ENCODE measurements at places on chromosomes 12 and 14.

DNA sequence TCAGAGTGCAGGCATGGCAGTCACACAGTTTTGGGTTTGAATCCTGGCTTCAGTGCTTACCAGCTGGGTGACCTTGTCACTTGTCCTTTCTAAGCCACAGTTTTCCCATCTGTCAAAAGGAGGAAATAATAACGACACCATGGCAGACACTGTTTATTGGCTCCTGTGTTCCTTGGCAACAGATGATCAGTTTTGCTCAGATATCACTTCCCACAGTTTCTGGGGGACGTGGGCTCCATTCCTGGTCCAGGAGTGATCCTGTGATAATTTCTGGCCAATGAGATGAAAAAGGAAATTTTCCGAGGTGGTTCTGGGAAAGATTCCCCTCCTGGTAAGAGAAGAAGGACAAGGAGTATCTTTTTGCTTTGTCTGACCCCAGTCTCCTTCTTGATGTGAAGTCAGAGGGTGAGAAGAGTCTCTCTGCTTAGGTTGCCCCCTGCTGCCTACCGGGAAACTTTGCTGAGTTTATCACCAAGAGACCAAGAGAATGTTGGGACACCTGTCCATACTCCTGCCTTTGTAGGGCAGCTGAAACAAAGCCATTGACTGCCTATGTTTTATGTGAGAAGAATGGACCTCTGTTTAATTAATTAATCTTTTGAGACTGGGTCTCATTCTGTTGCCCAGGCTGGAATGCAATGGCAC, 178.9 kb upstream of the NRXN3 start:
- DNase-seq, result no peak

- no peak for DNase-seq
Measured at GRCh38 chr14:31935391-31935790, 141.7 kb upstream of the ARHGAP5 start.

DNA sequence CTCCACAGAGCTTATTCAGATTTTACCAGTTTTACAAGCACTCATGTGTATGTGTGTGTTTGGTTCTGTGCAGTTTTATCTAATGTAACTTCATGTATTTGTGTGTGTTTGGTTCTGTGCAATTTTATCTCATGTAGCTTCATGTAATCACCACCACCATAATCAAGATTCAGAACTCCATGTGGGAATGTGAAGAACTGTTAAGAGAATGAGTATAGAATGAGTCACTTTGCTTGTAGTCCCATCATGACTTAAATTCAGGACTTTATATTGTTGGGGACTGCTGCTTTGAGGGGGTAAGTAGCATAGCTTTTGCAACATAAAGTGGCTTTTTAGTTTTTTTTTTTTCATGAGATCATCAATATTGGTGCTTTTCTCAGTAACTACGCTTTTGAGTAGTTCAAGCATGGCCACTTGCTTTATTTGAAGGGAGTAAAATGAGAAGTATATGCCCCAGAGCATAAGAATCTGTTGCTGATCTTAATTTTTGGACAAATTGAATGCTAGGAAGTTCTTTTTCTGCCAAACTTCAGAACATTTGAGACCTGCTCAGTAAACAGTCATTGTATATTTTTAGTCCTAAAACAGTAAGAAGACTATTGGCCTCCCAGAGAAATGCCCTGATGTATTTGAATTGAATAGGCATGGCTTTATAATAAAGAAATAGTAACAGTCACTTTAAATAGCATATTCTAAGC, 28.8 kb downstream of the PROX2 start:
- no peak for DNase-seq

- DNase-seq, result no peak
Measured at GRCh38 chr14:105348169-105348944, 33.8 kb downstream of the PACS2 start.

- DNase-seq, result peak; percentile 64
Measured at GRCh38 chr12:52884526-52885293, 20.2 kb downstream of the KRT8 start.

DNA sequence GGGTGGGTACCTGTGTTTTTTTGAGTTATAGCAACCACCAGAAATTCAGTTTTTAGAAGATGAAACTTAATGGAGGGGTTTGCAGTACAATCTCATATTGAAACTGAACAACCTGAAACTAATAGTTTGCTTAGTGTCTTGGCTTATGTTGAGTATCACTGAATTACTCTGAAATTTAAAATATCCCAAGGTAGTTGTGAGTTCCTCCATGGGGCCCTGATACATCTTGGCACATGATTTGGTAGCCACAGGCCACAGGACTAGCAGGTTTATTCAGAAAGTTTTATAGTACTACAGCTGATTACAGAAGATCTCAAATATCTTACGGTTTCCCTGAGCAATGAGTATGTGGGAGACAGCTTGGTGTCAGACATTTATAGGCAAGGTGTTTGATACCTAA, 10.4 kb downstream of the PTGES3 start:
- DNase-seq, result no peak

DNA sequence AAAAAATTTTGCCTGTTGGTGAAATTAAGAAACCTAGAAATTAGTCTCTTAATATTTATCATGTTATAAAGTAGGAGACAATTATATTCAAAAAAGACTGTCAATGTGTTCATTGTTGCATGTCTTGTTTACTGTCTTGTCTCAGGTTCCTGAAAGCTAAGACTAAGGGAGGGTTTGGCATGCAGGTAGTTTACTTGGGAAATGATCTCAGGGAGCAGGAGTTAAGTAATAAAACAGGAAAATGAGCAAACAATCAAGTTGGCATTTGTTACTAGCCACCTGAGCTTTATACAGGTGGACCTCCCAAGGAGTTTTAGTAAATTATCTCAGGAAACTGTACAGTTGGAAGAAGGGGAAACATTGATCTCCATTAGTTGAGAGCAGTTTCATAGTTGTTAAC, 188.0 kb upstream of the MDGA2 start:
- no peak for DNase-seq

DNA sequence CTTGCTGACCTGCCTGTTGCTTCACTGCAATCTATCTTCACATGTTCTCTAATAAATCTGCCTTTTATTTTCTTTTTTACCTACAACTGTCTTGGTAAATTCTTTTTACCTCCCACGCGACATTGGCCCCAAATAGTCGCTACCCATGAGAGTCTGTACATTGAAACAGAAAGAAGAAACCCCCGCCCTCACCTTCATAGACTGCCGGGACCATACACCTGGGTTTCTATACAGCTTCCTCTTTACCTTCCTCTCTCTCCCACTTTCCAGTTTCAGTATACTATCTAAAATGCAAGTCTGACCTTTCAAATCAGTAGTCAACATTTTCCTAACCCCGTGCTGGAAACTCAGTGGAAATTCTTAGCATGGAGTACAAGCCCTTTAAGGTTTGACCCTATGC, 4.8 kb downstream of the SLC8A3 start:
- no peak for DNase-seq

DNA sequence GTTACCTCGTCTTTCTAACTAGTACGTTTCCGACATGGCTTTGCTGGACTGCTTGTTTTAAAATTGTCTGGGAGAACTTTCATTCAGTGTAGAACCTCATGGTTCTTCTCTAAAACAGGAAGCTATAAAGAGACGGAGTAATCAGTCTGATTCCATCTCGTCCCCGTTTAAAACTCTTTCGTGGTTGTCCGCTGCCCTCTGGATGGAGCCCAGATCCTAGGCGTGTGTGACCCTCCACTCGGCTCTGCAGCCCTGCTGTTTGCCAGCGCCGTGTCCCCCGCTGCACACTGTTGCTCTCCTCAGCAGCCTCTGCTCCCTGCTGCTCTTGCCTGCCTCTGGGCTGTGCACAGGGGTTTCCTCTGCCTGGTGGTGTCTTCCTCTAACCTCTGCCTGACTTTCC, 50.2 kb downstream of the SLC8B1 start:
- no peak for DNase-seq

- DNase-seq, result no peak
Measured at GRCh38 chr12:104519190-104520019, 62.7 kb downstream of the CHST11 start.

DNA sequence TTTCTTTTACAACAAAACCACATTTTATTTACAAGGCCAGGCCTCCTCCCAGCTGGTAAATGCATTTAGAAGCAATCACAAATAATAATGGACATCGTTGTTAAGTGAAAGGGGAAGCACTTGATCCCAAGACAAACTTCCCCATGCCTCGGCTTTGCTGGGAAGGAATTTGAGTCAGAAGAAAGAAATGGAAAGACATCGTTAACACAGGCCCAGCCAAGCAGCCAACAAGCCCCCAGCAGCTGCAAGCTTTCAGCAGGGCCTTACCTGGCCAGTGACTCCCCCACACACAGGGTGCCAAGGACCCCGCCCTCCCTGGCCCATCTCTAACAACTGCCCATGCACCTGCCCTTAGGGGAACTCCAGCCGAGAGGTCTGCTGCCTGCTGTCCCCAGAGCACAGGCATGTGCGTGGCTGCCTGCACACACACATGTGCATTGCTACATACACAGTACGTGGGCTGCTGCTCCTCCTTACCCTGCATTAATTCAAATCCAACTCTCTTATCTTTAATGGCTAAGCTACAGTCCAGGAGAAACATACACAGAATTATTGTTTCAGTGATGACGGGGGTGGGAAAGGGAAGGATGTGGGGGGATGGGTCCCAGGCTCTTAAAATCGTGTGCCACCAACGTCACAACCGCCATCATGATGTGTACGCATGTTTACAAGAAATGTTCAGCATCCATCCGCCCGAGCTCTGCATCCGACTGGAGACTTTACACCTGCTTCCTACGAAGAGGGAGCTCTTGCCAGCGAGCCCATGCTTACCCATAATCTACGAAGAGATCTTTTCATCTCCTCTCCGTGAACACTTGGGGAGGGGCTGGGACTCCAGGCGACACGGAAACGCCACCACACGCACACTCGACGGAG, 9.8 kb downstream of the BCL11B start:
- no peak for DNase-seq

GRCh38 chr14:71803539-71804260, 128.5 kb upstream of the RGS6 start:
- DNase-seq, result no peak

- no peak for DNase-seq
Measured at GRCh38 chr14:98908050-98908449, 363.9 kb downstream of the BCL11B start.

- DNase-seq, result no peak
Measured at GRCh38 chr12:81668475-81668874, 90.7 kb downstream of the PPFIA2 start.

GRCh38 chr12:106645074-106645421, 62.2 kb downstream of the RFX4 start:
- DNase-seq, result no peak

- no peak for DNase-seq
Measured at GRCh38 chr12:6768437-6768914, 2.3 kb downstream of the PTMS start.

- peak; percentile 27 for DNase-seq
Measured at GRCh38 chr14:61280092-61280525, 1.0 kb downstream of the TMEM30B start.

- no peak for DNase-seq
Measured at GRCh38 chr12:89328151-89329030, 23.9 kb downstream of the DUSP6 start.

- DNase-seq, result no peak
Measured at GRCh38 chr14:28867571-28867970, 101.0 kb downstream of the FOXG1 start.

GRCh38 chr12:45674181-45674977, 55.1 kb upstream of the ARID2 start:
- no peak for DNase-seq

DNA sequence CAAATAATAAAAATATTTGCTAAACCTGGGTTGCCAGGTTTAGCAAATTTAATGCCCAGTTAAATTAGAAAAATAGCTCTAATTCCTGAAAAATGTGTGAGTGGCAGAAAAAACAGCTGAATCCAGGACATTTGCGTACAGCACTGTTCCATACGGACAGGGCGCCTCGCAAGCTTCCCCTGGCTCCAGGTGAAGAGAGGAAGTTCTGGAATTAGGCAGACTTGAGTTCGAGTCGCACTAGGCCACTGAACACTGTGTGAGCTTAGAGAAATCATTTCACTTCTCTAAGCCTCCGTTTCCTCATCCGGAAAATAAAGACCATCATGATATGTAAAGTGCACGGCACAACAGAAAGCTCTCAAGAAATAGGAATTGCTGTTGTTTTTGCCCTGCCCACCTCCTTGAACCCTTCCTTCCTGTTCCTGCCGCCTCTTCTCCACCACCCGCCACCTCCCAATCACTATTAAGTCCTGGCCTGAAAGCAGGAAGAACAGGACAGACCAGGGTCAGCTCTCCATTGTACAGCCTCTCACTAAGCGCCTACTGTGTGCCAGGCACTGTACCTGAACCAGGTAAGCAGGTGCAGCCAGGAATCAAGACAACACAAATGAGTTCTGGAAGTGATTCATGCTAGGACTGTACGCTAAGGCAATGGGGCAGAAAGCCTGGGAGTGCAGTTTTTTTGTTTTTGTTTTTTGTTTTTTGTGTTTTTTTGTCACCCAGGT, 763 bp upstream of the PHETA1 start:
- no peak for DNase-seq

DNA sequence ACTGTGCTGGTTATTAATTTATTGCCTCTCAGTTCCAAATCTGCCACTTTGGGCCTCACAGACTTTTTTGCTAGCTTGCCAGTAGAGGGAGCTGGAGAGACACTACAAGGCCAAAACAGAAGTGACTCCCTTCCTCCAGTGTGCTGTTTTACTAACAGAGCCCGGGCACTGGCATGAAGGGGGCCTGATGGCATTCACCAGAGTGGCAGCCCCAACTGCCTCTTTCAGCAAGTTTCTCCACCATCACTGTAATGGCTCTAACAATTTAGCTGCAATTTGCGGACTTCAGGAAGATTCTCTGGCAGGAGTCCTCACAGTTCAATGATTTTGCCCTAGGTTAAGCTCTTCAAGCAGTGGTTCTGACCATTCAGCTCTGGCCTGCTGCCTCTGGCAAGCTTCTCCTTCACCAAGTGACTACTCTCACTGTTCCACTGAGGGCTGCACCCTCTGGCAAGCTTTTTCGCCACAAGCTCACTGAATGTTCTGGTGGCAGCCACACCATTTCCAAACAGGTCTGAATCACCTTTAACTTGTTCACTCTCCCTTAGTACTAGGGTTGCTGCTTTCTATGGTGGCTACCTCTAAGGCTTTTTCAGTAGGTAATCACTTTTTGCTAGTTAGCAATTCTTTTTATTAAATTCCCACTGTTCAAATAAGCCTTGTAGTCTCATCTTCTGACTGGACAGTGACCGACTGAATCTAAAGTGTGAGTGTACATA, 104.9 kb downstream of the ZC3H14 start:
- DNase-seq, result peak; percentile 3

DNA sequence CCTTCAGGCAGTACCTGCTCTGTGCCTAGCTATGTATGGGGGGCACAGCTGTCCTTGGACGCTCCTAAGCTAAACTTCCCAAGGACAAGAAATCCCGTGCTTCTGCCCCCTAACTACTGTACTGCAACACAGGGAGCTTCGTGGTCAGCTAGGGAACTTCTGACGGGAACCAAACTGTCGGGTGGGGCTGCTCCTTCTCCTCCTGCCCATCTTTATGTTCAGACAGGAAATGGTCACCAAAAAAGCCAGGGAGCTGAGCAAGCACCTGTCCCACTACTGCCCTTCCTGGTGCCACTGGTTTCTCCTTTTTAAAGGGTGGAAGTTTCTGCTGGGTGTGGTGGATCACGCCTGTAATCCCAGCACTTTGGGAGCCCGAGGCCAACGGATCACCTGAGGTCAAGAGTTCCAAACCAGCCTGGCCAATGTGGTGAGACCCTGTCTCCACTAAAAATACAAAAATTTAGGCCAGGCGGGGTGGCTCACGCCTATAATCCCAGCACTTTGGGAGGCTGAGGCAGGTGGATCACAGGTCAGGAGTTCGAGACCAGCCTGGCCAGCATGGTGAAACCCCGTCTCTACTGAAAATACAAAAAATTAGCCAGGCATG, 26.6 kb downstream of the PXN start:
- no peak for DNase-seq

- no peak for DNase-seq
Measured at GRCh38 chr14:55904086-55904485, 214.1 kb upstream of the PELI2 start.

- no peak for DNase-seq
Measured at GRCh38 chr14:96069421-96069820, 30.3 kb downstream of the C14orf132 start.
